HuH-7 (cell line): ENCODE measurements at places on chromosomes 11 and 22.

- no peak for DNase-seq
Observed at GRCh38 chr11:5504403-5504921, 5.3 kb downstream of the UBQLN3 start.

DNA sequence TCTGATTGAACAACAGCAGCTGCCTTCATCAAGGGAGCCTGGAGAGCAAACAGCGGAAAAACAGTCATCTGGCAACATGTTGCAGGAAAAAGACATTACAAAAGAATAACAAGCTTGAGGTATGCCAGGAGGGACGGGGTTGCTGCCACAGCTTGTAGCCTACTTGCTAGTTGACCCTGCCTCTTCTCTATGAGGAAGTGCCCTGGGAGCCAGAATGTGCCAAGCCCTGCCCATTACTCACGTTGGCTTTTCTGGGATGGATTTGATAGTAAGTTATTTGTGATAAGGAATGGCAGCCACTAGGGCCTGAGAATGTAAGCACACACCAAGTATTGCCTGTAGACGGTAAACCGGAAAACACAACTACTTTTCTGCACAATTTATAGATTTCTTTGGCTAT, 113.5 kb upstream of the KIRREL3 start:
- no peak for DNase-seq

DNA sequence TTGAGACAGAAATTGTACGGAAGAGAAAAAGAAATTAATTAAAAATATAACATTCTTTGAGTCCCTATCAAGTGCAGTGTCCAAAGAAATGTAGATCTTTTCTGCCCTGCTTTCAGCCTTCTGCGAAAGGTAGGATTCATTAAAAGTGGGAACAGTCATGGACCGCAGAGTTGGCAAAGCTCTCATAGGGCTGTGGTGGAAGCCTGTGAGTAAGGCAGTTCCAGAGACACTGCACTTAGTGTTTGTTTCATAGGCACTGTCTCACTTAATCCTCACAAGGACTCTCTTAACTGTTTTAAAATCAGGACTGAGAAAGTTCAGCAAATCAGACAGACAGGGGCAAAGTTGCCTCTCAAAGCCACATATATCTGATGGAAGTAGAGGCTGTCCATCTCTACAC, 5.5 kb downstream of the MRGPRX2 start:
- DNase-seq: no peak

GRCh38 chr22:35777335-35777975, 59.8 kb downstream of the APOL5 start:
- DNase-seq: no peak

DNA sequence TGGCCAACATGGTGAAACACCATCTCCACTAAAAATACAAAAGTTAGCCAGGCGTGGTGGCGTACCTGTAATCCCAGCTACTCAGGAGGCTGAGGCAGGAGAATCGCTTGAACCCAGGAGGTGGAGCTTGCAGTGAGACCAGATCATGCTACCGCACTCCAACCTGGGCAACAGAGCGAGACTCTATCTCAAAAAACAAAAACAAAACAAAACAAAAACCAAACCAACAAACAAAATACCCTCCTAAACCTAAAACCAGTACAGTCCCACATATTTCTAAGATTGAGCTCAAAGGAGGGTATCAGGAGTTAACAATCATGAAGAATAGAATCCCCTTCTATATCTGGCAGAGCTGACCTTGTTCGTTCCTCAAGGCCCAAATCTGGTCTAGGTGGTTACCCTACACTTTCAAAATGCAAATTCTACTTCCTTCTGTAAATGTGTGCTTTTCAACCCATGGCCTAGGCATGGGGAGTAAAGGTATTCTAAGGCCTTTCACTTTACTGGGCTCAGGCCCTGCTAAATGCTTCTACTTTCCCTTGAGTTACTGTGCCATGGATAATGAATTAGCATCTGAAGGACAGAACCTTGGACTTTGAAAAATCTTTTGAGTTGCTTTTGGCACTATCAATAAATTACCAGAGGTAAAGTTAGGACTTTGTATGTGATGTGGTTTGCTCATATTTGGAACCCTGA, 10.4 kb upstream of the PPP2R1B start:
- DNase-seq: no peak

- DNase-seq: no peak
Observed at GRCh38 chr11:32829157-32829679, 509 bp upstream of the PRRG4 start.

GRCh38 chr11:94303966-94304958, at the start of gene IZUMO1R:
Gene IZUMO1R (plus strand): TSS chr11:94304580. CDS start chr11:94305637, 1,057 bp downstream.
- DNase-seq: no peak

DNA sequence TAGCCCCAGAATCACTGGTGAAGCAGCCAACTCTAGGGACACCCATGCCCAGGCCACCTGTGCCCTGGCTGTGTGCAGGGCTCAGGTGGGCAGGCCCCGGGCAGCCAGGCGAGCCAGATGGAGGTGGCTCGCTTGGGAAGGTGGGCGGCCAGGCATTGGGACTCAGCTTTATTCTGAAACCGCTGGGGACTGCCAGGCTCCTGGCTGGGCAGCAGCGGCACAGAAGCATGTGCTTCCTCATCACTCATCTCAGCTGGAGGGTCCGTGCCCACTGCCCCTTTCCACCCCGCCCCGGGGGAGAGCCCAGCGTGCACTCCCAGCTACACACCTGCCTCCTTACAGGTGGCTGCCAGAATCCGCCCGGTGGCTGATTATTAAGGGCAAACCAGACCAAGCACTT, 27.1 kb upstream of the SLC22A12 start:
- no peak for DNase-seq

GRCh38 chr22:35377735-35378134, 3.2 kb upstream of the HMOX1 start:
- no peak for DNase-seq

- DNase-seq: no peak
Observed at GRCh38 chr11:105636496-105636895, 26.6 kb downstream of the GRIA4 start.

DNA sequence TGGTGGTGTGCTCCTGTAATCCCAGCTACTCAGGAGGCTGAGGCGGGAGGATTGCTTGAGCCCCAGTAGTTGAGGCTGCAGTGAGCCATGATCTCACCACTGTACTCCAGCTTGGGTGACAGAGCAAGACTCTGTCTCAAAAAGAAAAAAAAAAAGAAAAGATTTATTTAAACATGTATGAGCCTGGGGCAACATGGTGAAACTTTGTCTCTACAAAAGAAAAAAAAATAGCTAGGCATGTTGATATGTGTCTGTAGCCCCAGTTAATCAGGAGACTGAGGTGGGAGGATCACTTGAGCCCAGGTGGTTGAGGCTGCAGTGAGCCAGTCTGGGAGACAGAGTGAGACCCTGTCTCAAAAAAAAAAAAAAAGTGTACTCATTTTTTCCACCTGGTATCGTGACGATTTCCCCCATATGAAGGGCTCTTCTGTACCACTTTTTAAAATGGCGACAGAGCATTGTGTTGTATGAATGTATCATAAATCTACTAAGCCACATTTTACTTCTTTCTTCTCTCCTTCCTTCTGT, 16.4 kb upstream of the KCTD14 start:
- DNase-seq: no peak

GRCh38 chr11:1343391-1344055, 34.1 kb upstream of the TOLLIP start:
- no peak for DNase-seq

DNA sequence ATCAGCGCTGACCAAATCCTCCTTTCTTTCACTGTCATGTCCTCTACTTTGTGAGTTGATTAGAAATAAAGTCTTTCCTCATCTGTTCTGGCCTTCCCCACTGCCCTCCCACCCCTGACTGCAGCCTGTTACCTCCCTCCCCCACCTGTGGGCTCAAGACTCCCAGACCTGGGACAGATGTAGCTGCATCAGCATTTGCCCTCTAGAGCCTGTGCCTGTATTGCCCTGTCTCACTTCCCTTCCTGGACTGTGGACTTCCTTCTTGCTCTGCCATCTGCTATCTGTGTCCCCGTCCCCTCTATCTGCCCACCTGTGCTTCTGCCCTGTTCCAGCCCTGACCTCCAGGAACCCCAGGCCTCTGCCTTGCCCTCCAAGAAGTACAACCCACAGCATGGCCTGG, 122.5 kb downstream of the GALNT18 start:
- DNase-seq: no peak

GRCh38 chr11:38019072-38019775, 1421.2 kb upstream of the RAG2 start:
- peak; percentile 6 for DNase-seq

DNA sequence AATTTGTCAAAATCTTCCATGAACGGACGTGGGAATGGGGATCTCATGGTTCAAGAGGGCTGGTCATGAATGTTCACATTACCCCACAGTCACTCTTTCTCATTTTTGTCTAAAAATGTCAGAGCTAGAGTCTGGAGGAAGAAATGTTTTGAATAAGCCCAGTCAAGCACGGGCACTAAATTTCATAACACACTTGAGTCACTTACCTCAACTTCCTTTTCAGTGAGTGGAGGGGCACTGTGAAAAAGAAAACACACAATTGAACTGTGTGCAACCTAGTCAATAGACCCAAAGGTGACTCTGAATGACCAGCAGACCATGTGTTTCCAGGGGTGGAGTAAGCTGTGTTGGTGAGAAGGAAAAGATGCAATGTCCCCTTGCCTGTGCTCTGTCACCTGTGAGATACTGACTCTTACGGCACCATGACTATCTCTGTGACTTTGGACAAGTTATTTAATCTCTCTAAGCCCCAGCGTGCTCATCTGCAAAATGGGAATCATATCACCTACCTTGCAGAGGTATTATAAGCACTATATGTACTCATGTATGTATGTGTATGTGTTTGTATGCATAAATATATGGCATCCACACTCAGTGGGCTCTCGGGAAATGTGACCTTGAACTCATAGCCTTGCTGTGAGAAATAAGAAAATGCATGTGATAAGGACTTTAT, 38.2 kb upstream of the LYVE1 start:
- DNase-seq: no peak
